Activated CD8-positive, alpha-beta memory T cell treated with anti-CD3 and anti-CD28 coated beads for 1 hour (primary cell): ENCODE measurements at places on chromosomes 7 and 10.

- no peak for DNase-seq
Measured at GRCh38 chr10:79358811-79359210, 11.5 kb downstream of the PPIF start.

DNA sequence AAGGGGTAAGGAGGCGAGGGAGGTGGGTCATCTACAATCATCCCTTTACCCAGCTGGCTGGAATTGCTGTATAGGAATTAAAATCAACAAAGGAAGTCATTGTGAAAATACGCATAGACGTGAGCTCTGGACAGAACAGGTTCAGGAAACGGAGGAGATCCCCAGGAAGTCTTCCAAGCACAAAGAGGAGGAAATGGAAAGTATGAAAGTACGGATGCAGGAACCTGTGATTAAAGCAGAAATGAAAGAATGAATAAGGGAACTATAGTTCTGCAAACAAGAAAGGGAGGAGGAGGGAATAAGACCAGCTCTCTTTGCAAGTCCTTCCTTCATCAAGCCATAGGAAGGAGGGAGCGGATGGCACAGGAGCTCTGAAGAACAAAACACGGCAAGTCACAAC is 61.8 kb downstream of the PYROXD2 start:
- DNase-seq = no peak

- DNase-seq = no peak
Measured at GRCh38 chr10:110872984-110873923, 1.5 kb downstream of the PDCD4 start.

GRCh38 chr7:26379711-26380110 is 88.0 kb downstream of the SNX10 start:
- DNase-seq = no peak

GRCh38 chr7:149156898-149157297 is 9.6 kb downstream of the ZNF398 start:
- DNase-seq = no peak

DNA sequence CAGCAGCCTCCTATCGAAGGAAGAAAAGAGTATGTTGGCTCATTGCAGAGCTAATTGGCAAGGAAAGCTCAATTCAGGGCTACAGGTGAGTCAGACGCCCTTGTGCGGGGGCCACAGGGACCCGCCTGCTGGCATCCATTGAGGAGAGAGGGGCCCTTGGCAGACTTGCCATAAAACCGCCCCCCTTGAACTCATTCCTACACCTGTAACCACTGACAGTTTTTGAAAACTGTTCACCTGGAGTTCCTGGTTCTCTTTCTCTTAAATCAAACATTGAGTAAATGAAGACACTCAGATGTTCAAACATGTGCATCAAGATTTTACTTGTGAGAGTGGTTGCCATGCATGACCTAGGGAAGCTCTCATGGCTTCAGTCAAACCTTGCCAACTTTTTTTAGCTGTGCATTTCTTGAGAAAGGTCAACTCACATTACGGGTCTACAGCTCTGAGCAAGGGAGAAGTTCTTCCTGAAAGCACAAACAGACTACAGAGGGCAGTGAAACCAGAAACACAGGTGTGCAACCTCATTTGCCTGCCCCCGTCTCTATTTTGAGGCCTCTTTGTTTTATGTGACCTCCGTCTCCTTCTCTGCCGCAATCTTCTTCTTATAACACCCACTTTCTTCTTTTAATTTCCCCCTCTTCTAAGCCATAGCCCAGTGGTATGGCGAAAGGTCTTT is 87.8 kb downstream of the TBXAS1 start:
- no peak for DNase-seq

DNA sequence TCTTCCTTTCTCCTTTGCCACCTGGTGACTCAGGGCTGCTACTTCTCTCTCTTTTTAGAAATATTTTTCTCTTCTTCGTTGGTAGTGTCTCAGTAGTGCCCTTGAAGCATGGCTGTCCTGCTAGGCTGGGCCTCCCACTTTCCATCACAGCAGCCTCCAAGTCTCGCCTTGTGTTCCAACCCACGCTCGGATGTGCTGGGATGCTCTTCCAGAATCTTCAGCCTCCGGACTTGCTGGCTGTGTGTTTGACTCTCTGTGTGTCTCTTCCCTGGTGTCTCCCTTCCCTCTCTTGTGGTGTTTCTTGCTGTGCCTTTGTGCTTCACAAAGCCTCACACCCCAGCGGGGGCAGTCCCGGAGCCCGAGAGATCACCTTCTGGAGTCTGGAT is 100.5 kb downstream of the INPP5A start:
- DNase-seq = no peak

DNA sequence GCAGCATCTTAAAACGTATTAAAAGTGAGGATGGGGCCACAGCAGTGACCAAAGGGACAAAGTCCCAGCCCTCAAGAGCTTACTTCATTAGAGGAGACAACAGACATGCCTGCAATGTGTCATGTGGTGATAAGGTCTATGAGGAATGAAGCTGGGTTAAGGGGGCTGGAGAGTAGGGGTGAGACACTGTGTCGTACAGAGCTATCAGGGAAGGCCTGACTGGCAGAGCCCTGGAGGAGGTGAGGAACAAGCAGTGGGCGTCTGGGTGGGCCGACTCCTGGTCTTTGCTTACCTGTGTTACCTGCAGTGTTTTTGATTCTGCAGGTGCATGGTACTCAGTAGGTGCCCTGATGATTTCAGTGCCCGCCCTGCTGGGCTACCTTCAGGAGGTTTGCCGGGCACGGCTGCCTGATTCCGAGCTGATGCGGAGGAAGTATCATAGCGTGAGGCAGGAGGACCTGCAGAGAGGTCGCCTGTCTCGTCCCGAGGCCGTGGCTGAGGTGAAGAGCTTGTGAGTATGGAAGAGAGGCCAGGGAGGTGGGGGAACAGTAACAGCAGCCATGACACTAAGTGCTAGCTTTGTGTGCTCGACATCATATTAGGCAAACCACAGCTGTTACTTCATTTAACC is 7.6 kb downstream of the ZFYVE27 start:
- DNase-seq = no peak

DNA sequence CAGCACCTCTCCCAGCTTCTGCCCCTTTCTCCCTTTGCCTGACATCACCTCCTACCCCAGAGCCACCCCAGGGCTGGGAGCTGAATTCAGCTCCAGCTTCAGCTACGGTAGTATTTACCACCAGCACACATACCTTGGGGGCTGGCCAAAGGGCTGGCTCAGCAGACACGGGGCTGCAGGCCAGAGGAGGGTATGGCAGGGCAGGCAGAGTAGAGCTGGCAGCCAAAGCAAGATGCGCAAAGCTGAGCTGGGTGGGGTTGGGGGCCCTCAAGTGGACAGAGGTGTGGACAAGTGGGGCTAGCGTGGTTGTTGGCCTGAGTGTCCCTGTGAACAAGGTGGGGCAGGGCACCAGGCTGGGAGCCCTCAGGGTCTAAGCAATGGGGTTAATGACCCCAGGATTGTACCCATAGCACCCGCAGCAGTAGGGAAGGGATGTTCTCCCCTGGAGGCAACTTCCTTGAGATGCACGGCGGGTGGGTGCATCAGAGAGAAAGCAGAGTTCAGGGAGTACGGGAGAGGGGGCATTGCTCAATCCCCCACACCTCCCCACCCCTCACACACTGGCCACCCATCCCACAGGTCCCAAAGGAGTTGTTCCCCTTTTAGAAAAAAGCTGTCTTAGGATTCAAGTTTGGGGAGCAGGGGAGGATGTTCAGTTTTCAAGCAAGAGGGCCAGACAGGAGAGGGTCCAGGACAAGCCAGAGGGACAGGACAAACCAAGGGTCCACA is 8.0 kb downstream of the VSIR start:
- DNase-seq = no peak

- DNase-seq = no peak
Measured at GRCh38 chr7:97595439-97595838, 136.4 kb upstream of the TAC1 start.

DNA sequence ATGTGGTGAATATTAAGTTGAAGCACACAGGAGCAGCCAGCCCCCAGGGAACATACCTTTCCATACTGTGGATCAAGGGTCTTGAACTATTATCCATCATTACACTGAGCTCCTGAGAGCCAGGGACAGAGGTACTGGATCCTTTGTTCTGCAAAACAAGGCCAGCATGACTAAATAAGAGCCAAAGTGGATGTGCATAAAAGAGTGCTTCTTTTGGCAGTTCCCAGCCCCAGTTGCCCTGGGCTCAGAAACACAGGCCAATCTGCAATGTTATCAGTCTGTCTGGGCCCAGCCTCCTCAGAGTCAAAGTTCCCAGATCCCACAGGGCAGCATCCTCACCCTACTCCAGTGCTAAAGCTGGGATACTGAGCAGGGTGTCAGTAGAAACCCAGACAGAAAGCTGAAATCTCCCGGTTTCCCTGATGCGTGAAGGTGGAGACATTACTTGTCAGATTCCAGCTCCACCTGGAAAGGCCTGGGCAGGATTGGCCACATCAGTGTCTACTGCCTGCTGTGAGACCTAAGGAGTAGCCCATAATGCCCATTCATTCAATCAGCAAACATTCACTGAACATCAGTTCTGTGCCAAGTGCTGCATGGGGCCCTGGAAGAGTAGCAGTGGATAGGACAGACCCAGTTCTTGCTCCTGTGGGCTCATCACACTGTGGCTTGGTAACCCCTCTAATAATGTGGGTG is 342.7 kb downstream of the CXCL12 start:
- no peak for DNase-seq

GRCh38 chr7:87113077-87113476 is 39.2 kb upstream of the DMTF1 start:
- DNase-seq = no peak

DNA sequence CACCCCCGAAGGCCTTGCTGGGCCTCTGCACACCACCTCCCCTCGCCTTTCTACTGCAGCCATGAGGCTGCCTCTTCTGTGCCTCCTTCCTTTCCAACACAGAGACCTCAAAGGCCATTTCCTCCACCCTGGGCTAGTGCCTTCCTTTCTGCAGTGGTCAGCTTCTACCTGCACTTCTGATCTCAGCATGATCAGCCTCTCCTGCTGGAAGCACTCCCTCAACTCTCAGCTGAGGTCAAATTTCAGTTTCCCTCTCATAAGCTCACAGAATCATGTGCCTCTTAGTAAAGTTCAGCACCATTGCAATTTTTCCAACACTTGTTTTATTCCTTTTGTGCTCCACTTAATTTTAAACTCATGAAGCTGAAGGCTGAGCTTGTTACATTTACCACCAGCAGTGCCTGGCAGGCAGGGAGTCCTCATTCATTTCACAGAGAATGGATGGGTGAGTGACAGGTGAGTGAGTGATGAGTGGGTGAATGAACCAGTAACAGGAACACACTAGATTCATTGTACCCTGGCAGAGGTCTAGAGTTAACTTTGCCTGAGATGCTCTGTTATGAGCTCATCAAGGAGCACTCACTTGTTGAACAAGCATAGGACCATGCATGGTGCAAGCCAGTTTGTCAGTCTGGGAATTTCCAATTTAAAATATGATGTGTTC is 124.0 kb upstream of the PRSS58 start:
- no peak for DNase-seq

DNA sequence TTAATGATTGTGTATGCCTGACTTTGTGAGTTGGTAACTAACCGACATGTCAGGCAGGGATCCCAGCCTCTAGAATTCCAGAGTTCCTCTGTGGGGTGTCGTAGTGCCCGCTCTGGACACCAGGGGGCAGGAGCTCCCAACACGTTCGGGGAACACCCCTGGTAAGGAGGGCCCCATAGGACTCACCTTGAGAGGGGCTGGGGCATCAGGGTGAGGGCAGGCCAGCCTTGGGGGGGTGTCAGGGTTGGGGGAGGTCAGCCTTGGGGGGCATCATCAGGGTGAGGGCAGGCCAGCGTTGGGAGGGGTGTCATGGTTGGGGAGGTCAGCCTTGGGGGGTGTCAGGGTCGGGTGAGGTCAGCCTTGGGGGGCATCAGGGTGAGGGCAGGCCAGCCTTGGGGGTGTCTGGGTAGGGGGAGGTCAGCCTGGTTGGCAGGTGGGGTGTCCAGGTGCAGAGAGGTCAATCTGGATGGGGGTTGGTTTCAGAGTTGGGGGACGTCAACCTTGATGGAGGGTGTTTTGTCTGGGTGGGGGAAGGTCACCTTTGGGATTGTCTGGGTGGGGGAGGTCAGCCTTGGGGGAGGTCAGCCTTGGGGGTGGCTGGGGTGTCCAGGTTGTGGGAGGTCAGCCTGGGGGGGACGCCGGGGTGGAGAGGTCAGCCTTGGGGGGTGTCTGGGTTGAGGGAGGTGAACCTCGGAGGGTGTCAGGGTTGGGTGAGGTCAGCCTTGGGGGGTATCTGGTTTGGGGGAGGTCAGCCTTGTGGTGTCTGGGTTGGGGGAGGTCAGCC is 45.6 kb upstream of the SUN1 start:
- peak; percentile 64 for DNase-seq

DNA sequence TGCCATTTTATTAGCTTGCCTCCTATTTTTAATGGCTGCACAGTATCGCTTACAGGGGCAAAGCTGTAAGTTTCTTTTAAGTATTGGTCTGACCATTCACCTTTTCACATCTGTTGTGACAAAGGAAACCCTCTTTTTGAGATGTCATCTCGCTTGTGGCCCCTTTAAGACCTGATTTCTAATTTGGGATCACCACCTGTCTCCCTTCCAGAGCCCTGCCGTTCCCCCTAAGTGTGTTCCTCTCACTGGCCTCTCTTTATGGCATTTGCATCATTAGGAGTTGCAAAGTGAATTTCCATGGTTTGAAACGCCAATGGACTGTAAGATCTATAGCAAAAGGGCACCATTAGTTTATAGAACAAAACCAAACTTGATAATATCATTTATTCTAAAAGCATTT is 1.4 kb downstream of the EPDR1 start:
- DNase-seq = no peak

DNA sequence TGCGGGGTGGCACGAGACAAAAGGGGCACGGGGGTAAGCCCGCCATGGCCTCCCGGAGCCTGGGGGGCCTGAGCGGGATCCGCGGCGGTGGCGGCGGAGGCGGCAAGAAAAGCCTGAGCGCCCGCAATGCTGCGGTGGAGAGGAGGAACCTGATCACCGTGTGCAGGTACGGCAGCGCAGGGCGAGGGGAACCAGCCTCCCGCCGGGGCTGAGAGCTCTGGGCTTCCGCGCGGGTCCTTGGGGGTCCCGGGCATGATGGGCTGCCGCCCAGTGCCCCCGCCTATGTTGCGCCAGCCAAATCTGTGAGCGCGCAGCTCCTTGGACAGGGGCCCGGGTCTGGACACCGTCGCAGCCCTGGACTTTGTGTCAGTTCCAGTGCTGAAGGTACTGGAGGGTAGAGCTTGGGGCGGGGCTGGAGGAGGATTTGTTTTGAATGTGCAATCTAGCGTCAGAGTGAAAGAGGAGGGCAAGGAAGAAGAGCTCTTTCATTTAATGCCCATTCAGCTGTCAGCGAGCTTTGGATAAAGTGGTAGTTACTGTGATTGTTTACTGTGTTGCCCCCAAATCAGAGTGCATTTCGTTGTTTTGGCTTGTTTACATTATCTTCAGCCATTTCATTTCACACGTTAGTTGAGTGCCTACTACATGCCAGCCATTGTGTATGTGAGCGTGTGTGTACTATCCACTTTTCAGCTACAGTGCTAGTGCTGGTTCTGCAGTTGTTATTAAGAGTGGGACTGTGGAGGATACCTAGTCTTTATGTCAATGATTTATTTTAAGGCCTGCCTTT is 777 bp downstream of the RUNDC3B start:
- no peak for DNase-seq

DNA sequence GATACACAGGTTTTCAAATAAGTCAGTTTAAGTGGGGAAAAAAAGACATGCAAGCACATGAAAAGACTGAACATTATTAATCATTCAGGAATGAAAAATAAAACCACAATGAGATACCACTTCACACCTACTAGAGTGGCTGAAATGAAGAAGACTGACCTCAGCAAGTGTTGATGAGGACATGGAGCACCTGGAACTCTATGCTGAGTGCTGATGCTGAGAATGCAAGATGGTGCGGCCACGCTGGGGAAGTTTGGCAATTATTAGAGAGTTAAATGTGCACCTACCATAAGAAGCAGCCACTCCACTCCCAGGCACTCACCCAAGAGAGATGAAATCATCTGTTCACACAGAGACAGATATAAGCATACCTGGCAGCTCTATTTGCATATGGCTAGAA is 32.9 kb upstream of the ELFN1 start:
- DNase-seq = no peak
